ENCODE measurements at places on chromosomes 6 and 20.

DNA sequence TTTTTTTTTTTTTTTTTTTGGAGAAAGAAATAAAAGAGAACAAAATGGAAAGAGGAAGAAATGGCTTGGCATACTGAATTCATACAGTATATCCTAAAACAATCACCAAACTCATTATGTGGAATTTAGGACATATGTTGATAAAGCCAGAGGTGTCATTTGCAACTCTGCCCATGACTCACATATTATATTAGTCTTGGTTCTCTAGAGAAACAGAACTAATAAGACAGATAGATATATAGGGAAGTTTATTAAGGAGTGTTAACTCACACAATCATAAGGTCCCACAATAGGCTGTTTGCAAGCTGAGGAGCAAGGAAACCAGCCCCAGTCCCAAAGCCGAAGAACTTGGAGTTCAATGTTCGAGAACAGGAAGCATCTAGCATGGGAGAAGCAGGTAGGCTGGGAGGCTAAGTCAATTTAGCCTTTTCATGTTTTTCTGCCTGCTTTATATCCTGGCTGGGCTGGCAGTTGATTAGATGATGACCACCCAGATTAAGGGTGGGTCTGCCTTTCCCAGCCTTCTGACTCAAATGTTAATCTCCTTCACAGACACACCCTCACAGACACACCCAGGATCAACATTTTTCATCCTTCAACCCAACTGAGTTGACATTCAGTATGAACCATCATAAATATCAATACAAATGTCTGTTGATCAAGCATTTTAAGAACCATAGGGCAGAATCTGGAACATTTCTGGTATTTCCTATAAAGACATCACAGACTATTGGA is 102.3 kb downstream of the UBE3D start:
- H3K27ac ChIP-seq: no peak overlapping the region
- no peaks in the 10 kb centered on the region for H3K27me3 ChIP-seq
- no peaks in the 10 kb centered on the region for H3K36me3 ChIP-seq
- DNase-seq: no peak

DNA sequence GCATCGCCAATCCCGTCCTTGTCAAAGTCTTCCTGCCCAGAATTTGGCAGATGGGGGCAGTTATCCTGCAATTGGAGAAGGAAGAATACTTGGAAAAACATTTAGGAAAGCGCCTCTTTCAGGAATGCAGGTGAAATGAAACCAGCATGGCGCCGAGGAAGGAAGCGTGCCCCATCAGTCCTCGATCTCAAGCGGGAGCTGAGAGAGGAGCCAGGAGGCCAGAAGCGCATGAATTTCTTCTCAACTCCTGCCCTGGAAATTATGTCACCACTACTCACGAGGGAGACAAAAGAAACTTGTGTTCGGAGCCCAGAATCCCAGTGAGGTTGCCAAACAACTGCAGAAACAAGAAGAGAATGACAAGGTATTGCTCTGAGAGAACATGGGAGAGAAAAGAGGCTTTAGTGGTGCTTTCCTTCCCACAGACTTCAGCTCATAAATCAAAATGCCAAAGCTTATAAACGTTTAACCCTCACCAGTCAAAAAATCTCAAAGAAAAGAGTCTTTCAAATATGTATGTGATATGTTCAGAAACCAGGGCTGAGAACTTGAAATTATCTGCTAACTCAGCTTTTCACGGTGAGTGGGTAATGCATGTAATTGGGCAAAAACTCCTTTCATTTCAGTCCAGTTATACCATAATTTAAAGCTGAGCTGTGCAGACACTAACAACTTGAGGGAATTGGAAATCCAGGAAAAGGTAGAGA is 23.9 kb downstream of the THBS2 start:
- H3K27ac ChIP-seq: no peak overlapping the region
- H3K4me1 ChIP-seq: peaks cover 6% of the 10 kb centered on the region
- H3K27me3 ChIP-seq: peaks cover 12% of the 10 kb centered on the region
- H3K36me3 ChIP-seq: peaks cover 15% of the 10 kb centered on the region
- DNase-seq: no peak

- DNase-seq: no peak
- peaks cover 1% of the 10 kb centered on the region for H3K4me1 ChIP-seq
- H3K36me3 ChIP-seq: no peaks in the 10 kb centered on the region
- H3K27ac ChIP-seq: no peak overlapping the region
- peaks cover 2% of the 10 kb centered on the region for H3K27me3 ChIP-seq
Observed at GRCh38 chr6:138155443-138155842, 6.3 kb upstream of the ARFGEF3 start.

DNA sequence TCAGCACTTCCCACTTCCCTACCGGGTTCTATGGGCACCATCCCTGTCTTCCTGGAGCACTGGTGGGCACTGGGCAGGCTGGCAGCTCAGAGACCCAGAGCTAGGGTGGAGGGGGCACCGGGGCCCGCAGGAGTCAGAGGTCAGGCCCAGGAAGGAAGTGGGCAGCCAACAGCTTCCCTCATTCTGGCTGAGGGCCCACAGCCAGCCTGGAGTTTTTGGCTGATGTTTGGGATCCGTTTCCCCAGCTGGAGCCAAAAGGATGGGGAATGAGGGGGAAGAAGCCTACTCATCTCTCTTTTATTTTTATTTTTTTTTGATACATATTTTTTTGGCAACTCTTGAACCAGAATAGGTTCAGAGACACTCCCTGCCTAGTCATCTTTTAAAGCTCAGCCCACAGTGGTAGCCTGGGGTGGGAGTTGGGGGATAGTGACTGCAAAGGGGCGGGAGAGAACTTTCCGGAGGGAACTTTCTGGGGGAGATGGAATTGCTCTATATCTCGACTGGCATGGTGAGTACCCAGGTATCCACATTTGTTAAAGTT is 54.2 kb upstream of the MLN start:
- peaks cover 2% of the 10 kb centered on the region for H3K27me3 ChIP-seq
- DNase-seq: no peak
- H3K4me1 ChIP-seq: peaks cover 37% of the 10 kb centered on the region
- peaks cover 3% of the 10 kb centered on the region for H3K36me3 ChIP-seq
- H3K27ac ChIP-seq: no peak overlapping the region
- no peak overlapping the region for H3K4me3 ChIP-seq

GRCh38 chr6:42453654-42454427 is 2.1 kb upstream of the TRERF1 start:
- H3K4me1 ChIP-seq: peaks cover 21% of the 10 kb centered on the region
- peak overlapping the region; percentile 57 for H3K27ac ChIP-seq
- peak overlapping the region; percentile 86 for H3K4me3 ChIP-seq
- peak; percentile 23 for DNase-seq
- peaks cover 15% of the 10 kb centered on the region for H3K27me3 ChIP-seq

- no peak for DNase-seq
- no peaks in the 10 kb centered on the region for H3K27me3 ChIP-seq
- H3K27ac ChIP-seq: no peak overlapping the region
- H3K36me3 ChIP-seq: no peaks in the 10 kb centered on the region
Observed at GRCh38 chr6:127131275-127131674, 12.8 kb downstream of the RSPO3 start.

GRCh38 chr6:88565409-88565811 is 398.0 kb downstream of the RNGTT start:
- no peak for DNase-seq
- peaks cover 13% of the 10 kb centered on the region for H3K36me3 ChIP-seq
- peaks cover 3% of the 10 kb centered on the region for H3K27me3 ChIP-seq
- H3K4me3 ChIP-seq: no peak overlapping the region
- H3K4me1 ChIP-seq: peaks cover 37% of the 10 kb centered on the region

DNA sequence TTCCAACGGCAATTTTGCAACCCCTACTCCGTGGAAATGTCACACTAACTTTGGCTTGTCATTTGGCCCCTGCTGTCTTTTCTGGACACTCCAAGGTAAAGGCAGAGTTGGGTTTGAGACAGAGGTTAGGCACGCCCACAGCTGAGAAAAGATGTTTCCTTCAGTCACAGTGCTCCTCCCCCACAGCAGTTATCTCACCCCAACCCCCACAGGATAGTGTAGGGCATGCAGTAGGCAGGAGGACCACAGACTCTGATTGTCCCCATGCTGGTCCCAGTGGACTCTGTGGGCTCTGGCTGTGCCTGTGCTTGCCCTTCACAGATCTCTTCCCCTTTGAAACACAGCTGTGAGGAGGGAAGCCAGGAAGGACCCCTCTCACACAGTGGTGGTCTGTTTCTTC is 124.0 kb upstream of the CARMIL1 start:
- peaks cover 3% of the 10 kb centered on the region for H3K36me3 ChIP-seq
- H3K27ac ChIP-seq: no peak overlapping the region
- H3K27me3 ChIP-seq: no peaks in the 10 kb centered on the region
- DNase-seq: no peak
- no peaks in the 10 kb centered on the region for H3K4me1 ChIP-seq
- no peak overlapping the region for H3K4me3 ChIP-seq

DNA sequence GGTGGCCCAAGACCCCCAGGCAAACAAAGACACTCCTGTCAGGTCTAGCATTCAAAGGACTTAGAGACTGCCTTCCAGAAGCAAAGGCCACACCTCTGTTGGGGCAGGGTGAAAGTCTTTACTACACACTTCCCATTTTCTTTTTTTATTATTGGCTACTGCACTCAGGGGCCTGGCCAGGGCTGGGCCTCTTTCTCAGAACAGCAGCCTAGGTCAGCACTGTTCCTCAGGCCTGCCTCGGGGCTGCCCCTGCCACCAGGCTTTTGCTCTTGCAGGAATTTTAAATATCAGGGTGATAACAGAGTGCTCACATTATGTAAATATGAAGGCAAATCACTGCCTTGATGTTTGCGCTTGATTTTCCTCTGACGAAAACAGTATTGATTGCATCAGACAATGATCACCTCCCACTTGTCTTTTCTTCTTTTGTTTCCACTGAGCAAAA is 18.5 kb downstream of the GSTA4 start:
- H3K36me3 ChIP-seq: no peaks in the 10 kb centered on the region
- H3K27me3 ChIP-seq: peaks cover 2% of the 10 kb centered on the region
- H3K27ac ChIP-seq: no peak overlapping the region
- no peak for DNase-seq
- H3K4me1 ChIP-seq: peaks cover 4% of the 10 kb centered on the region
